ENCODE measurements at places on chromosomes 7 and 10. TPM values are rescaled to one million over a fixed set of nuclear protein-coding genes. Genes with fewer than 3 reads are reported as not detected.
A peak's percentile ranks its signal among the peaks of the same experiment; 100 is the strongest.

The ASB10 gene
- total RNA-seq = not detected

The GDF10 gene
- 3.6 TPM for total RNA-seq

- H3K36me3 ChIP-seq = no peaks in the 10 kb centered on the region
- H3K4me3 ChIP-seq = no peak overlapping the region
- no peaks in the 10 kb centered on the region for H3K27me3 ChIP-seq
Observed at GRCh38 chr10:48670978-48671913, 13.4 kb upstream of the WDFY4 start.

The AGAP6 gene
- 11.5 TPM for total RNA-seq

DNA sequence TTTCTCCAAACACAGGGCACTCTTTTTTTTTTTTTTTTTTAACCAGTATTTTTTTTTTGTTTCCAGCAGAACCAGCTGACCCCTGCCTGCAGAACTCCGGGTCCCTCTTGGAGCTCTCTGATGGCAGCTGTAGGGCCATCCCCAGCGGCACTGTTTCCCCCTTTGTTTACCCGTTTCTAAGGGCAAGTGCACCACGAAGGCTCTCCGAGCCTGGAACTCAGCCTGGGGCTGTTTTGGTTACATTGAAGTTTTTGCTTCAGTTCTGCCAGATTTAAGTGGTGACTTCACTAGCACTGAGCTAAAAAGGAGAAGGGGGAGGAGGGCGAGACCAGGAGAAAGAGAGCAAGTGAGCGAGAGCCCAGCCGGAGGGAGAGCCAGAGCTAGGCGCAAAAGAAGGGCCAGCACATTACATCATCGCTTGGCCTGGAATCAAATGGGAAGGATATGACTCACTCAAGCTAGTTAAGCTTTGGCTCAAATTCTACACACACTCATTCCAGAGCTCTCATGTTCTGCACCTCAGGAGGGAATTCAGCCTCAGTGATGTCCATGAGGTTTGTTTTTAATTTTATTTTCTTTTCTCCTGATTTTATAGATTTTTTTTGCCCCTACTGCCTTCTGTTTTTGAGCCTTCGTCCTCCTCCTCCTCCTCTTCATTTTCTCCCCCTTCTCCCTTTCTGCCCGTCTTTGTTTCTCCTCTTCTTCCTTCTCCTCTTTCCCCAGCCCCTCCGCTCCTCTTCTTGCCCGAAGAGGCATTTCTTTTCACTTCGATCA lies 272.3 kb downstream of the TRIL start:
- H3K36me3 ChIP-seq = no peaks in the 10 kb centered on the region
- peak; percentile 95 for DNase-seq
- peak overlapping the region; percentile 27 for H3K27ac ChIP-seq
- H3K4me3 ChIP-seq = no peak overlapping the region
- no peaks in the 10 kb centered on the region for H3K27me3 ChIP-seq

The PTN gene
- 40.3 TPM for total RNA-seq

GRCh38 chr7:99767662-99768061 lies 16.3 kb downstream of the CYP3A4 start:
- H3K36me3 ChIP-seq = no peaks in the 10 kb centered on the region
- no peak for DNase-seq
- H3K27ac ChIP-seq = no peak overlapping the region
- H3K4me1 ChIP-seq = no peaks in the 10 kb centered on the region
- no peaks in the 10 kb centered on the region for H3K27me3 ChIP-seq
- H3K4me3 ChIP-seq = no peak overlapping the region

DNA sequence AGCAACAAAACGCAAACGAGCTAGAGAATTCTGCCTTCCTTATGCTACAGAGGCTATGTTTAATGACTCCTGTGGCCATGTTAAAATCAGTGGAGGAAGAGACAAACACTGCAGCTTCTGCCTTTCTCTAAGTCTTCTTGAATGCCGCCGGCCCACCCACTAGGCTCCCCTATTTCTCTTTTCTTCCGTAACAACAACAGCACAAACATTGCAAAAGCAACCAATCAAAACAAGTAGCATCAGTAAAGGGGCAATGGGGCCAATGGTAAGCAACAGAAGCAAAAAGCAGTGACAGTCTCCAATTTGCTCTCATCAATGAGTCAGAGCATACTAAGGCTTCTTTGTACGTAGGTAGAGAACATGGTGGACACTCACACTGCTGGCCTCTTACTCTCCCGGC lies 26.8 kb downstream of the DNAJC1 start:
- H3K36me3 ChIP-seq = no peaks in the 10 kb centered on the region
- peaks cover 17% of the 10 kb centered on the region for H3K4me1 ChIP-seq
- H3K27me3 ChIP-seq = no peaks in the 10 kb centered on the region
- H3K4me3 ChIP-seq = no peak overlapping the region
- H3K27ac ChIP-seq = no peak overlapping the region

DNA sequence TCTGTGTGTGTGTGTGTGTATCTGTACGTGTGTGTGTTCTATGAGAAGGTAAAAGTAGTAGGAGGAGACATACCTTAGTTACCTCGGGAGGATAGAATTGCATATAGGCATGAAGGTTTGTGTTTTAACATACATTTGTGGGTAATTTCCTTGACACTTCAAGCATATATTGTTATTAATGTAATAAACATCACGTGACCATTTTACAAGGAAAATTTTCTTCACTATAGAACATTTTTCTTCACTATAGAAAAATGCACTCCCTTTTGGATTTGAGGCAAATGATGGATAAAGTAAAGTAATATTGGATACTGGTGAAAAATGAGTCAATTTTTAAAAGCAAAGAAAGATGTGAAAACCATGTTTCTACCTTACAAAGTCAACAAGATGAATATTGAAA lies 127.0 kb upstream of the PLXDC2 start:
- H3K4me1 ChIP-seq = no peaks in the 10 kb centered on the region
- no peaks in the 10 kb centered on the region for H3K27me3 ChIP-seq

The SNX10 gene
- 1.8 TPM for total RNA-seq

The ZNF485 gene
- total RNA-seq = 2.6 TPM

The ZFYVE27 gene
- total RNA-seq = 18.4 TPM

- no peaks in the 10 kb centered on the region for H3K27me3 ChIP-seq
- peaks cover 36% of the 10 kb centered on the region for H3K36me3 ChIP-seq
- peak; percentile 20 for DNase-seq
- peaks cover 2% of the 10 kb centered on the region for H3K4me1 ChIP-seq
Observed at GRCh38 chr10:101612872-101613271, 24.8 kb downstream of the DPCD start.

DNA sequence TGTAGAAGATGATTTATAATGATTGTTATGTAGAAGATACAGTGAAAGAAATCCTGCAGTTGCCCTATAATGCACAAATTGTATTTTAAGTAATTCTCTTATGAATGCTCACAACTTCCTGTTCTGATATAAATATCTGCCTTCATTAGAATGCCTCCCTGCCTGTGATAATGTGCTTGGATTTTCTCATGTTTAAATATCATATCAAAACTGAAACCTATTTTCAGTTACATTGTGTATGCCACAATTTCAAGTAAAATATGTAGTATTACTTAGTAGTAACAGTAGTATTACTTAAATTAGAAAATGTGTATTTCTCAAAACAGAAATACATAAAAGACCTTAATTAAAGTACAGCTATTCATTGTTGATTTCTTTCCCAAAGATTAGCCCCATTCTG lies 41.1 kb upstream of the TFEC start:
- no peaks in the 10 kb centered on the region for H3K27me3 ChIP-seq
- no peak overlapping the region for H3K27ac ChIP-seq
- no peak for DNase-seq
- H3K4me1 ChIP-seq = no peaks in the 10 kb centered on the region
- H3K36me3 ChIP-seq = no peaks in the 10 kb centered on the region

DNA sequence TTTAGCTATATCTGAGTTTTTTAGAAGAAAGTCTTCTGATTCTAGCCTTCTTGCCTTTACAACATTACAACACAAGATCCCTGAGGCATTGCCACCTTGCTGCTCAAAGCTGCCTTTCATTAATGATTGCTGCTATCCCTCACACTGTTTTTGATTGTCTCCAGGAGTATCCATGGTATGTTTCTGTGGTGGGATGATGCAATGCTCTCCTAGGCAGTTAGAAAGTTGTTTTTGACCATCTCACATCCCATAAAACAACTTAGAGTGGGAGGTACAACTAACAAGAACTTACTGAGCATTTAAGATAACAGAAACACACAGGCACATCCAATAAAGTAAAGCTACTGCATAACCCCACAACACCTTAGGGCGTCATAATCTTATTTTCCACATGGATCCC lies 1156.0 kb upstream of the LRRTM3 start:
- no peak for DNase-seq
- no peaks in the 10 kb centered on the region for H3K4me1 ChIP-seq
- H3K27ac ChIP-seq = no peak overlapping the region
- no peaks in the 10 kb centered on the region for H3K27me3 ChIP-seq
- H3K4me3 ChIP-seq = no peak overlapping the region
- H3K36me3 ChIP-seq = no peaks in the 10 kb centered on the region

GRCh38 chr10:84606428-84606827 lies 278.0 kb downstream of the CCSER2 start:
- no peak overlapping the region for H3K27ac ChIP-seq
- DNase-seq = no peak
- H3K4me1 ChIP-seq = peaks cover 18% of the 10 kb centered on the region
- H3K27me3 ChIP-seq = no peaks in the 10 kb centered on the region
- H3K36me3 ChIP-seq = no peaks in the 10 kb centered on the region

GRCh38 chr10:113080925-113081229 lies 130.8 kb downstream of the TCF7L2 start:
- peaks cover 3% of the 10 kb centered on the region for H3K4me1 ChIP-seq
- no peaks in the 10 kb centered on the region for H3K36me3 ChIP-seq
- H3K27ac ChIP-seq = no peak overlapping the region

DNA sequence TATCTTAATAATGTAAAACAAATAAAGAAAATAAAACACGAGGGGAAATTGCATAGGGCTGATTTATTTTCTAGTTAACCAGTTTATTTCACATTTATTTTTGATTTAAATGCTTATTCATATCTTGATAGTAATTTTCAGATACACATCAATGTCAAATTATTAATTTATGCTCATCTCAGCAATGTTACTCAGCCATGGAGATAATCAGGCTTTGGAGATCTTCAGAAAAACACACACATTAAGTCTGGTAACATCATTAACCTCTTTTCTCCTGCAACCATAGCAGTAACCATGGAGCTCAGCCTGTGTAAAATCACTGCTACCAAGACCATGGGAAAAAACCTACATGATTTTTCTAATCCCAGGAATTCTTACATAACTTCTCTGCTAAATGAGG lies 31.9 kb upstream of the TBX20 start:
- H3K4me3 ChIP-seq = no peak overlapping the region
- H3K36me3 ChIP-seq = no peaks in the 10 kb centered on the region
- H3K27ac ChIP-seq = no peak overlapping the region
- no peak for DNase-seq
- no peaks in the 10 kb centered on the region for H3K4me1 ChIP-seq

GRCh38 chr7:84548366-84549365 lies 354.1 kb upstream of the SEMA3A start:
- H3K27me3 ChIP-seq = no peaks in the 10 kb centered on the region
- no peaks in the 10 kb centered on the region for H3K4me1 ChIP-seq

GRCh38 chr10:117539903-117540639 lies 2.5 kb upstream of the EMX2 start:
- H3K27ac ChIP-seq = no peak overlapping the region
- no peak for DNase-seq
- H3K4me1 ChIP-seq = peaks cover 53% of the 10 kb centered on the region
- peaks cover 64% of the 10 kb centered on the region for H3K27me3 ChIP-seq

- DNase-seq = no peak
- no peaks in the 10 kb centered on the region for H3K4me1 ChIP-seq
- no peaks in the 10 kb centered on the region for H3K36me3 ChIP-seq
- no peak overlapping the region for H3K27ac ChIP-seq
- no peaks in the 10 kb centered on the region for H3K27me3 ChIP-seq
Observed at GRCh38 chr10:77619964-77620703, 17.5 kb downstream of the KCNMA1 start.
